Occipital lobe (tissue), 3 donors: ENCODE measurements at places on chromosomes 11 and 22. TPM values are rescaled to one million over a fixed set of nuclear protein-coding genes. Genes with fewer than 3 reads are reported as not detected.

DNA sequence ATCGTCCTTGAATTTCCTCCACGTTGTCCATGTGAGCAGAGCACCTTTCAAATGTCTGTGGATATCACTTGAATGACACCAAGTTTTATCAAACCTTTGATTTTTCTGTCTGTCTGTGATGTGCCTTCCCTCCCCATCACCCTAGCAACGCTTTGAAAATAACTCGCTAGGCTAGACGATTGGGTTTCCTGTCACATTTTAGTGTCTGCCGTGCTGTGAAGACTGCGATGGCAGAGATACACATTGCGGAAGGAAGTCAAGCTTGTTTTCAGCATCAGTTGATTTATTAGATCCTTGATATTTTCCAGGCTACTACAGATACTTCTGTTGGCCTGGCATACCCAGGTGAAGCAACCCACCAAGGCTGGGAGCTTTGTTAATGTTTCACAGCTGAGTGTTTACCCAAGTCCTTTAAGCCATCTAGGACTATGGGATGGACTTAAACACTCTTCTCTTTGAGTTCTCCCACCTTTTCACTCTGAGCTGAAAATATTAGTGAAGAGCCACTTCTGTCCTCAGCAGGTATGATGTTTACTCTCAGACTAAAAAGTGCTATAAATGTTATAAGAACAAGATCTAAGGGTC, 93.6 kb upstream of the CD44 start:
- DNase-seq: no peak

DNA sequence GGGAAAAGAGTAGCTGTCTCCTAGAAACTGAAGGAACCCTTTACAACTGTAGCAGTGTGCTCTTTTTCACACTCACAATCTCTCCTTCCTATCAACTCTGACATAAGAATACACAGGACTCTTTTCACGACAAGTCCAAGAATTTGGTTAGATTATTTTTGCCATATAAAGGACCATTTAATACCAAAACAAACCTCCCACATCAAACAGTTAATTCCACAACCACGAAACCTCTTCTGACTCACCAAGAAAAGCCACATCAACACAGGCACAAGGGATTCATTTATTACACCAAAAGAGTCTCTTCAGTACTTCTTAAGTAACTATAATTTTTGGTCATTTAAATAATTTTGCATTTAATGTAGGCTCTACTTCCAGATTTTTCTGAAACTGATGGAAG, 222.6 kb upstream of the PITPNB start:
- DNase-seq: no peak

DNA sequence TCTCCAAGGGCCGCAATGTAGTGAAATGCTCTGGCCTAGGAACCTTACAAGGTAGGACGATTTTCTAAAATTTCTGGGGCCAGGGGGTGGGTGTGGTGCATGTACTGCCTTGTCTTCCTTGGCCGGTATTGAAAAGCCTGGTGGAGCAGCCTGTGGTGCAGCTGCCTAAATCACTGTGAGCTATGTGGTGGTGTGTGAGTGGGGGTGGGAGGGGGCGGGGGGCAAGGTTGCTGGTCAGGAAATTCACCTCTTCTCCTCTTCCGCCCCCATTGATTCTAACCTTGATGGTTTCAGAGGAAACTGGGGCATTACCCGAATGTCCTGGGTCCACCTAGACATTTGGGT, 137.2 kb downstream of the DBX1 start:
- DNase-seq: no peak

DNA sequence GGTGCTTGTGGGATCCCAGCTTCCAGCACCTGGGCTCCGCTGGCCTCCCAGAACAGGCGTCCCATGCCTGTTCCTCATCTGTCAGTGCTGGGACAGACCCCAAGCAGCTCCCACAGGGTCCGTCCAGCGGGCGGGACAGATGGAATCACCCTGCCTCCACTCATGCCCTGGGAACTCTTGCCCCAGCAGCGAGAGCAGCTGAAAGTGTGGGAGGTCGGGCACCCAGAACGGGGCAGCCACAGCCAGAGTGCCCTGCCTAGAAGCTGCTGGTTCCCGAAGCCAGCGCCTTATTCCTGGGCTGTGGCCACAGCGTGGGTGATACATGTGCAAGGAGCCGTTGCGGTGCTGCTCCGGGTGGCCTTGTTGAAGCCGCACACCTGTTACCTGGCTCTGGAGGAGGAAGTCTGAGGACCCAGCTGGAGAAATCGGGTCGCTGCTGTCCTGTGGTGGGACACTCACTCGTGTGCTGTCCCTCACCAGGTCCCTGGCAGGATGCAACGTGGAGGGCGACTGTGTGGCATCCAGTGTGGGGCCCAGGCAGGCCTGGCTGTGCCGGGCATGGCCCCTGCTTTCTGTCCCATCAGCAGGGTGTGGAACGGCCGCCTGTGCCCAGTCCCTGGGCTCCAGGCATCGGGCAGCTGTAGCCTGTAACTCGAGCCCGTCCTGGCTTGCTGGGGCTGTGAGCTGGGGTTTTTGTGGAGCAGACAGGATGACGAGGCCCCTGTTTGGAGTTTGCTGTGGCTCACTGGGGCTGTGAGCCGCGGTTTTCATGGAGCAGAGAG, 16.2 kb downstream of the GRAMD4 start:
- DNase-seq: no peak

GRCh38 chr22:43305806-43306205, 37.4 kb downstream of the SCUBE1 start:
- DNase-seq: no peak

DNA sequence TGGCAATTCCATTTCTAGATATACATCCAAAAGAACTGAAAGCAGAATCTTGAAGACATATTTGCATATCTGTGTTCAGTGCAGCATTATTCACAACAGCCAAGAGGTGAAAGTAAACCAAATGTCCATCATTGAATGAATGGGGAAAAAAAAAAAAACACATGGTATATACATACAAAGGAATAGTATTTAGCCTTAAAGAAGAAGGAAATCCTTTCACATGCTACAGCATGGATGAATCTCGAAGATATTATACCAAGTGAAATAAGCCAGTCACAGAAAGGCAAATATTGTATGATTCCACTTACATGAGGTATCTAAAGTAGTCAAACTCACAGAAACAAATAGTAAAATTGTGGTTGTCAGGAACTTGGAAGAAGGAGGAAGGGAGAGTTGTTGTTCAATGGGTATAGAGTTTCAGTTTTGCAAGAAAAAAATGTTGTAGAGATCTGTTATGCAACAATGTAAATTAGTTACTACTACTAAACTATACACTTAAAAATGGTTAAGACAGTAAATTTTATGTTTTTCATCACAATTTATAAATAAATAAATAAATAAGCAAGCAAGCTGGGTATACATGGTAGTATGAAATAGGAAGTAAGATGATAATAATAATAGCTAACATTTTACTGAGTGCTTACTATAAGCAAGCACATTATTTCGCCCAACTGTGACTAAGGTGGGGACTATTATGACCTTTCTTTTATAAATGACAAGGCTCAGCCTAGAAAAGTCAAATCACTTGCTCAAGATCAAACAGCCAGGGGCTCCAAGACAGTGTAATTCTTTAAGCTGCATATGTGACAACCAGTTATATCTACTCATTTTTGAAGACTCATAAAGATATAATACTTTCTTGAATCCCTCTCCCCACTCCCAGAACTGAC, 50.0 kb downstream of the FAM168A start:
- DNase-seq: no peak

GRCh38 chr22:30015846-30016245, 64.4 kb upstream of the HORMAD2 start:
- DNase-seq: no peak

DNA sequence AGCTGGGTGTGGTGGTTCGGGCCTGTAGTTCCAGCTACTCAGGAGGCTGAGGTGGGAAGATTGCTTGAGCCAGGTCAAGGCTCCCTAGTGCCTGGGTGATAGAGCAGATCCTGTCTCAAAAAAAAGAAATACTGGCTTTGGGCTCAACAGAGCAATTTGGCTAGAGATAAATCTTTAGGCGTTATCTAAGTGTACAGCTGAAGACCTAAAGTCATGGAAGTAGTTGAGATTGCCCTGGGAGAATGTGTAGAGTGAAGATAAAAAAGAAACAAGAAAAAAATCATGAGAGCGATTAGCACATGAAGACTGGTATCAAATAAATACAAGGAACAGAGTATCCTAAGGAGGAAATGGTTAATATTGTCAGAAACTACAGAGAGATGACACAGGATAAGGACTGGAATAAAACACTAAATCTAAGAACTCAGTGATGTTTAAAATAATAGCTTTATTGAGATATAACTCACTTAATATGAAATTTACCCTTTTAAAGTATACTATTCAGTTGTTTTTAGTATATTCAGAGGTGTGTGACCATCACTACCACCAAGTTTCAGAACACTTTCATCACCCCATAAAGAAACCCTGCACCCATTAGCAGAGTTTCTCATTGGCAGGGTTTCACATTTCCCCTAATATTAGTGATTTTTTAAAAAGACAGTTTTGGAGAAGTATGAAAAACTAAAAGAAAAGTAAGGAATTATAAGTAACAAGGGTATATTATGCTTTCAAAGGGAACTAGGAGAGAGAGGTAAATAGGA, 20.7 kb downstream of the PIK3C2A start:
- no peak for DNase-seq

- no peak for DNase-seq
Observed at GRCh38 chr11:69232821-69233743, 60.9 kb upstream of the MYEOV start.

DNA sequence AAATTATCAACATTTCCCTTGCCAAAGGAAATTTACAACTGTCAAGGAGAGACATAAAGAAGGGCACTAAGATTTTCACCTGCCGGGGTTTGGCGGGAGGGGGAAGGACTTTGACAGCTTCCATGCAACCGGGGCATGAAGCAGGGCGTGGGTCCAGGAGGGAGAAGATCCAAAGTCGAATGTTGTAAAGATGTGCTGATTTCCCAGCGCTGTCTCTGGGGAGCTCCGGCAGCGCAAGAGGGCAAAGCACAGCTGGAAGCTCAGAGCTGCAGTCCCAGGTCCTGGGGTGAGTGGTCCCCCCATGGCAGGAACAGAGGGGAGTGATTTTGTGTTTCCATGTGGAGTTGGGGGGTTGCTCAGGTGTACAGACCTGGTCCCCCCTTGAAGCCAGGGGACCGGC, at the start of gene MS4A10:
Gene MS4A10, plus strand, starts transcription at position 198 of the 400 bp plus-strand sequence. CDS start 5,003 bp downstream, outside the sequence.
- DNase-seq: no peak

- no peak for DNase-seq
Observed at GRCh38 chr11:93850594-93851018, at the start of gene VSTM5. VSTM5 (minus strand) TSS chr11:93850618; CDS start chr11:93850502, 116 bp downstream.

DNA sequence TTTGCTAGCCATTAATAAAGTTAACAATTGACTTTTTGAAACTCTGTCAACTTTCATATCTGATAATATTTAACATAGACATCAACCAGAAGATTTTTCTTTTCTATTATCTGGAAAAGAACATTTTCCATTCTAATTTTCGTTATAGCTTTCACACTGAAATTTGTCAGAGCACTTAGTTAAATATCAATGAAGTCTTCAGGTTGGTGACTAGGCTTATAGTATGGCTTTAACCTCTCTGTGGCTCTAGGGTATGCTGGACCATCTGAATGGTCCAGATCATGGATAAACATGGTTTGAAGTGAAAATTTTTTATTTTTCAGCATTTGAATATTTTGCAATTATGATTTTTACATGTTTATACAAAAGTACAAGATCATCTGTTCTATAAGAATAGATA, 548.1 kb downstream of the CNTN5 start:
- DNase-seq: no peak

DNA sequence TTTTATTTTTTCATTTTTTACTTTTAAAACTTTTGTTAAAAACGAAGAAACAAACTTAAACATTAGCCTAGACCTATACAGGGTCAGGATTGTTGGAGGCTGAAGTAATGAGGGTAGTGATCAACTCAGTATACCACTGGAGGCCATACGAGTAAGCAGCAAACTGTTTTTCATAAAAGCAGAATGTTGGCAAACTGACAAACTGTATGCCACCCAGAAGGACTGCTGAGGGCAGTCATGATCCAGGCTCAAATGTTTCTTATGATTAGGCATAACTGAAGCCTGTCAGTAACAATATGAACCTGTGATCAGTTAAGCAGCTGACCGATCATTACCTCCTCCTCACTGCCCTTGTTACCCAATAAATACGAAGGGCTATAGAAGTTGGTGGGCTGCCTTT, 10.2 kb upstream of the SC5D start:
- no peak for DNase-seq

DNA sequence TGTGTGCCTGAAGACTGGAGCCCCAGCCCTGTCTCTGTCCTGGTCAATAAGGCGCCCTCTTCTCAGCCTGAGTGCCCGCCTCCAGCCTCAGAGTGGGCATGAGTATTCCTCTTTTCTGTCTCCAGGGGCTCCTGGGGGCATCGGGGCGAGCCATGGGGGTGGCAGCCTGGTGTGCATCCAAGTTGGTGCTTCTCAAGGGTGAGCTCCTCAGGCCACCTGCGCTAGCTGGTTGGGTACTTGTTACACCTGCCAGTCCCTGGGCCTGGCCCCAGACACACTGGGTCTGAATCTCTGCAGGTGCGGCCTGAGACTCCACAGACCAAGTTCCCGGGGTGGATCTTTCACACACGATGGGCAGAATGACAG, 168.6 kb upstream of the B3GAT1 start:
- no peak for DNase-seq

- DNase-seq: no peak
Observed at GRCh38 chr11:10986006-10986405, 128.2 kb upstream of the ZBED5 start.

DNA sequence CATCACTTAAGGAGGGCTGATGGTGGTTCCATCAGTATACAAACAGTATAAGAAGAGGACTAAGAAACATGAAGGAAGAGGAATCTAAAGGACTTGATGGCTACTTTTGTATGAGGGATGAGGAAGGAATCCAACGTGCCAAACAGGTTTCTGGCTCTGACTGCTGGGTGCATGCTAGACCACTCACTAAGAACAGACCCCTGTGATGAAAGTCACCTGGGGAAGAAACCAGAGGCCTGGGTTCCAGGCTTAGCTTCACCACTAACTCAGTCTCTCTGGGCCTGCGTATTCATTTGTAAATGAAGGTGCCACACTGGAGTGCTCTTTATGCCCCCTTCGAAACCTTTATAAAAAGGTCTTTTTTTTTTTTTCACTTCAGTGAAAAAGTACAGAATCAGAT, 55.1 kb downstream of the AAMDC start:
- DNase-seq: no peak

DNA sequence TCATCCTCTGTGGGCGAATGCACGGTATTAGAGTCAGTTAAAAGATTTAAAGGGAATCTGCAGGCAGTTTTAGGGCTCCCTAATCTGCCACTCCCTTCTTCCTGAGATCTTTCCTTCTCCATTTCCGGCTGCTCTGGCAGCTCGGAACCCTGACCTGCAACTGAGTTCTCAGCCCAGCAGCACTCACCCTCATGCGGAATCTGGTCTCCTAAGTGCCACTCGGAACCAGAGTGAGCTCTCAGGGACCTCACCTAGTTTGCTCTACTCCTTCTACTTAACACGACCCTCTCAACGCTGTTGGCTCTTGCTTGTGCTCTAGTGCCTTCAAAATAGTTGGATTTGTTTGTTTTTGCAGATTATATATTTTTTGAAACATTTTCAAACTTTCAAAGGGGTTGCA, 19.3 kb upstream of the IL10RA start:
- no peak for DNase-seq

The PKDREJ gene
- under 0.01 TPM for total RNA-seq

The EHF gene
- 0.16 TPM for total RNA-seq

The LRRC55 gene
- 25.7 TPM for total RNA-seq

The MUC2 gene
- not detected for total RNA-seq

The PHETA2 gene
- 3.0 TPM for total RNA-seq

The SLC22A25 gene
- under 0.01 TPM for total RNA-seq

The CASP5 gene
- total RNA-seq: 0.47 TPM

The TEX54 gene
- not detected for total RNA-seq

The SCGB1C1 gene
- total RNA-seq: not detected
